ENCODE measurements at places on chromosomes 12 and 14.

DNA sequence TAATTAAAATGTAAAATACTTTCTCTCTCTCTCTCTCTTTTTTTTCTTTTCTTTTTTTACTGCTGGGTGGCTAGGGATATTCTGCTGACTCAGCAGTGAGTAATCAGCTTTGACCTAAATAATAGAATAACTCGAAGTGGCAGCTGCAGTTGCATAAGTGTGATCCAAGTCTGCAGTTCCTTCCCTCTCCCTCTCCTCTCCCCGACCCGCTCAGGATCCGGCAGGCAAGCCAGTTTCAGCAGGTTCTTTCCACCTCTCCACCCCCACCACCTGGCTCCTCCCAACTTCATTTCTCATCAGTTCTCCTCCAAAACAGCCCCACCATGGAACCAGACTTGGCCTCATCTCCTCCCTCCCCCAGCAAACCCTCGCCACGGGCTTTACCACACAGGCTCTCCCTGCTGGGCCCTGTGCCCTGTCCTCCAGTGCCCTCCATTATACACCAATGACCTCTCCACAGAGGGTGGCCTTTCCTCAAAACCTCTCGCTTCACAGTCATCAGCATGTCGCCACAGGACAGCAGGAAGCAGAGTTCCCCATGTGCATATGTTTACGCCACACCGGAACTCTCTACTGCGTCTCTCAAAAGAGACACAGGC is 22.4 kb downstream of the SLC7A8 start:
- no peak for DNase-seq

DNA sequence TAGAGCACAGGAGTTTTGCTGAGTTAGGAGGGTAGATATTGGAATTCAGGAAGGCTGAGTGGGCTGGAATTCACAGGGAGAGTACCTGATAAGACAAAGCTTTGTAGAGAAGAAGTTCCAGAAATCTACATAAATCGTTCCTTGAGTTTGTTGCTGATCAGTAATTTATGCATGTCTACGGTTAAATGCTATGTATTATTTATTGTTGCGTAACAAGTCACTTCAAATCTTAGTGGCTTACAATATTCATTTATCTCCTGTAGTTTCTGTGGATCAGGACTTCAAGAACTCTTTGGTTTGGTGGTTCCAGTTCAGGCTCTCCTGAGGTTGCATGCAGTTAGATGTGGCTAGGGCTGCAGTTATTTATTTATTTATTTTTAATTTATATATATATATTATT is 7.8 kb downstream of the PUS7L start:
- no peak for DNase-seq

DNA sequence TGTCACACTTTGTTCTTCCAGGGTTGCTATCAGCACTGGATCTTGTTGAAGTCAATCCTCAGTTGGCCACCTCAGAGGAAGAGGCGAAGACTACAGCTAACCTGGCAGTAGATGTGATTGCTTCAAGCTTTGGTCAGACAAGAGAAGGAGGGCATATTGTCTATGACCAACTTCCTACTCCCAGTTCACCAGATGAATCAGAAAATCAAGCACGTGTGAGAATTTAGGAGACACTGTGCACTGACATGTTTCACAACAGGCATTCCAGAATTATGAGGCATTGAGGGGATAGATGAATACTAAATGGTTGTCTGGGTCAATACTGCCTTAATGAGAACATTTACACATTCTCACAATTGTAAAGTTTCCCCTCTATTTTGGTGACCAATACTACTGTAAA is 23.7 kb downstream of the VTI1B start:
- no peak for DNase-seq

DNA sequence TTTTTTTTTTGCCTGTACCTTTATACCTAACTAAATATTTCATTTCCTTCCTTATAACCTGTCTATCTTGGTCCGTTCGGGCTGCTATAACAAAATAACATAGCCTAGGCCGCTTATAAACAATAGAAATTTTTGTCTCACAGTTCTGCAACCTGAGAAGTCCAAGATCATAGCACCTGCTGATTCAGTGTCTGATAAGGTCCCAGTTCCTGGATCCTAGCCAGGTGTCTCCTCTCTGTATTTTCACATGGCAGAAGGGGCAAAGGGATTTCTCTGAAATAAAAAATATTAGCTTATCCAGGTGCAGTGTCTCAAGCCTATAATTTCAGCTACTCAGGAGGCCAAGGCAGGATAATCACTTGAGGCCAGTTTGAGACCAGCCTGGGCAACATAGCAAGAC is 1046.6 kb upstream of the USP15 start:
- no peak for DNase-seq

GRCh38 chr14:60510951-60511599 is 2.1 kb downstream of the SIX6 start:
- DNase-seq, result no peak

GRCh38 chr12:76020731-76021672 is 10.6 kb downstream of the PHLDA1 start:
- DNase-seq, result no peak

Data from amygdala (tissue), 56 donors.